ENCODE measurements at places on chromosomes 1 and 21. TPM values are rescaled to one million over a fixed set of nuclear protein-coding genes. Genes with fewer than 3 reads are reported as not detected.
A peak's percentile ranks its signal among the peaks of the same experiment; 100 is the strongest.

The LCE6A gene
- not detected for total RNA-seq

The PADI4 gene
- 0.74 TPM for total RNA-seq

The TFF2 gene
- total RNA-seq, result not detected

The LDLRAD1 gene
- not detected for total RNA-seq

The PTPRU gene
- total RNA-seq, result 37.3 TPM

- no peak overlapping the region for H3K4me3 ChIP-seq
- H3K27me3 ChIP-seq, result no peaks in the 10 kb centered on the region
- H3K27ac ChIP-seq, result no peak overlapping the region
- DNase-seq, result no peak
- no peaks in the 10 kb centered on the region for H3K36me3 ChIP-seq
- peaks cover 8% of the 10 kb centered on the region for H3K4me1 ChIP-seq
These were observed 42.7 kb downstream of the OLIG1 start for GRCh38 chr21:33112681-33113080.

- H3K27ac ChIP-seq, result no peak overlapping the region
- peaks cover 6% of the 10 kb centered on the region for H3K36me3 ChIP-seq
- H3K27me3 ChIP-seq, result no peaks in the 10 kb centered on the region
- H3K4me3 ChIP-seq, result no peak overlapping the region
- no peak for DNase-seq
- peaks cover 2% of the 10 kb centered on the region for H3K4me1 ChIP-seq
These were observed 83.8 kb downstream of the SCMH1 start for GRCh38 chr1:41158147-41158875.

GRCh38 chr1:17874231-17874630, 119.1 kb downstream of the ACTL8 start:
- no peak overlapping the region for H3K4me3 ChIP-seq
- no peaks in the 10 kb centered on the region for H3K4me1 ChIP-seq
- no peaks in the 10 kb centered on the region for H3K36me3 ChIP-seq
- H3K27me3 ChIP-seq, result no peaks in the 10 kb centered on the region

DNA sequence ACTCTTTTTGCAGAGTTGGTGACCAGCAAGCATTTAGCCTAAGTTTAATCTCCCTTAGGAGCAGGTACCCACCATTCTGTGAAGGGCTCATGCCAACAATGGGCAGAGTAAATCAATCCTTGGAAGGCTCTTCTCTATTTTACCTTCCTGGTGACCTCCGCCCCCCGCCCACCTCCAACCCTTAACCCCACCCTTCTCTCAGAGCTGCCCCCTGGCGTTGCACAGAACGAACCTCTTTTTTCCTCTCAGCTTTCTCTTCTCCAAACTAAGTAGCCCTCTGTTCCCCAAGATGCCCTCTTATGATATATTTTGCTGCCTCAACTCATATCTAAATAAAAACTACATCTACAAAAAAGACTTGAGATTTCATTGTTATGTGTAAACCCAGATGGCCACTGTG, 186.8 kb downstream of the SEC16B start:
- H3K27me3 ChIP-seq, result no peaks in the 10 kb centered on the region
- no peak overlapping the region for H3K27ac ChIP-seq
- no peak overlapping the region for H3K4me3 ChIP-seq
- H3K4me1 ChIP-seq, result no peaks in the 10 kb centered on the region
- H3K36me3 ChIP-seq, result no peaks in the 10 kb centered on the region

- no peaks in the 10 kb centered on the region for H3K27me3 ChIP-seq
- H3K36me3 ChIP-seq, result no peaks in the 10 kb centered on the region
- H3K27ac ChIP-seq, result no peak overlapping the region
- no peak overlapping the region for H3K4me3 ChIP-seq
- DNase-seq, result no peak
These were observed 3.8 kb upstream of the INKA2 start for GRCh38 chr1:111742938-111743549.

- H3K4me1 ChIP-seq, result no peaks in the 10 kb centered on the region
- no peak overlapping the region for H3K4me3 ChIP-seq
- no peaks in the 10 kb centered on the region for H3K36me3 ChIP-seq
- DNase-seq, result no peak
- H3K27ac ChIP-seq, result no peak overlapping the region
- H3K27me3 ChIP-seq, result no peaks in the 10 kb centered on the region
These were observed 213.7 kb downstream of the LRRC40 start for GRCh38 chr1:69991644-69992043.

- H3K4me3 ChIP-seq, result no peak overlapping the region
- H3K27me3 ChIP-seq, result no peaks in the 10 kb centered on the region
- DNase-seq, result no peak
- no peaks in the 10 kb centered on the region for H3K36me3 ChIP-seq
These were observed 182.7 kb upstream of the PTBP2 start for GRCh38 chr1:96538883-96539282.

GRCh38 chr1:84379917-84380180, 18.4 kb upstream of the DNASE2B start:
- H3K36me3 ChIP-seq, result no peaks in the 10 kb centered on the region
- H3K27ac ChIP-seq, result no peak overlapping the region
- no peak overlapping the region for H3K4me3 ChIP-seq

GRCh38 chr1:65470766-65471165, 50.3 kb downstream of the LEPR start:
- H3K36me3 ChIP-seq, result no peaks in the 10 kb centered on the region
- peaks cover 25% of the 10 kb centered on the region for H3K4me1 ChIP-seq
- H3K27me3 ChIP-seq, result no peaks in the 10 kb centered on the region
- no peak overlapping the region for H3K4me3 ChIP-seq
- peak overlapping the region; percentile 44 for H3K27ac ChIP-seq
- no peak for DNase-seq

Measured in vagina (tissue), 2 donors.